CD4-positive, alpha-beta T cell treated with Interferon alpha-2 for 1 hour (primary cell): ENCODE measurements at places on chromosomes 1 and 21.

GRCh38 chr1:42822800-42823392, 5.7 kb upstream of the SVBP start:
- DNase-seq = no peak

- no peak for DNase-seq
Measured at GRCh38 chr1:44688760-44689446, 14.4 kb downstream of the ARMH1 start.

- DNase-seq = no peak
Measured at GRCh38 chr1:186740324-186740723, 60.1 kb upstream of the PTGS2 start.

DNA sequence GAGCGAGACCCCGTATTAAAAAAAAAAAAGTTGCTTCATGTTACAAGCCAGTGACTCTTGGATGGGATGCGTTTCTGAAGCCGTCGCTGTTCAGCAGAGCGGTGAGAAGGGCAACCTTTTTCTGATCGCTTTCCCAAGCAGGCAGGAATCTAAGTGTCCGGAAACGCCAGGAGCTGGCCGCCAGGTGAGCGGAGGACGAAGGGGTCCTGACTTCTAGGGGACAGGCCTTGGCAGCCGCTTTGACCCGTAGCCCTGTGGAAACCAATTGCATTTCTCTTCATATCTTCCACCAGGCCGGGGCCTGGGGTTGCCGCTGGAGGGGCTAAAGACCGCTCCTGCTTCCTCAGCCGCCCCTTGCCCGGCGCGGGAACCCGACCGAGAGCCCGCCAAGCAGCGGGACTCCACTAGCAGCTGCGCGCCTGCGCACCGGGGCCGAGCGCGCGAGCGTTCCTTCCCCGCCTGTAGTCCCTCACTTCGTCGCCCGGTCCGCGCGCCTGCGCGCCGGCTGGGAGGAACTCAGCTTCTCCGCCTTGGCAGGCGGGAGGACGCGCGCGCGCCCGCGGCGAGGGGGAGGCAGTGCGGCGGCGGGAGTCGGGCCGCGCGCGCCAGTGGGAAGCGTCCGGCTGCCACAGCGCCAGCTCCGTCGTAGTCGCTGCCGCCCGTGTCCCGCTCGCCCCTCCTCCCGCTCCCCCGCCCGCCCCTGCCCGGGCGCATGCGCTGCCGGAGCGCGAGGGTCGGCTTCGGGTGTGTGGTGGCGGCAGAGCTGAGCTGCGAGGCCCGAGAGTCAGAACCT, at the start of gene SPEN:
TSS of gene SPEN (plus strand) at position 608 of the 793 bp plus-strand sequence. CDS start 361 bp downstream, outside the sequence.
- peak; percentile 99 for DNase-seq

GRCh38 chr21:27805696-27806095, 838.8 kb upstream of the ADAMTS5 start:
- no peak for DNase-seq
